NCI-H446 (cell line): ENCODE measurements at places on chromosomes 11 and 22.

- no peak for DNase-seq
Observed at GRCh38 chr11:18332891-18333290, 10.5 kb downstream of the GTF2H1 start.

GRCh38 chr22:19995611-19996339 is 20.8 kb downstream of the ARVCF start:
- DNase-seq, result no peak

- DNase-seq, result no peak
Observed at GRCh38 chr11:46239801-46240061, 37.7 kb upstream of the CREB3L1 start.

DNA sequence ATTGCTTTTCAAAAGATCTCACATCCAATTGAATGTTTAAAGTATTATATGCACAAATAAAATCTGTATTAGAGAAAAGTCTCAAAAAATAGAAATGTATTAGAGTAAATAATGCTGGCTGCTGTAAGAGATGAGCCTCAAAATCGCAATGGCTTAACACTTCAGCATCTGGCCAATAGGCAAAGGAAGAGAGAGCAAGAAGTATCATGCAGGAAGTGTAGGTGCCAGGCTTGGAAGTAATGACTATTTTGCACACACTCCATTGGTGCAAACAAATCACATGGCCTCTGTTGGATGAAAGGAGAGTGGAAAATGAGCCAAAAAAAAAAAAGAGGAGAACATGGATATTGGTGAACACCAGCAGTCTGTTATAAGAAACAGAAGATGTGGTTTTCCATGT is 193.0 kb upstream of the E2F8 start:
- DNase-seq, result no peak

DNA sequence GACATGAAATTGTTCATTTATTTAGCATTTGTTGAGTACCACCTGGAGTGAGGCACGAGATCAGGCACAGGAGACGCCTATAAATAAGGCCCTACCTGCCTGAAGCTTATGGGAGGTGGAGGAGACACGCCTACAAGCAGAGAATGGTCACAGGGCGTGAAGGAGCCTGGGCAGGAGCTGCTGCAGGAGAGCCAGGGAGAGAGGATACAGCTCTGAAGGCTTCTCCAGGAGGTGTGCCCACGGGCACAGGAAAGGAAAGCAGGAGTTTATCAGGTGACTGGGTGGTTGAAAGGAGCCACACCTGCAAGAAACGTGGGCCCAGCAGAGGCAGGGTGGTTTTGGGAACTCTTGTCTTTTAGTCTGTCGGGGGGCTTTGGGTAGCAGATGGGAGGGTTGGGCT is 70.3 kb downstream of the BMAL1 start:
- no peak for DNase-seq

- peak; percentile 56 for DNase-seq
Observed at GRCh38 chr11:78319453-78319955, 98.1 kb downstream of the GAB2 start.

GRCh38 chr11:117722082-117722481 is 74.9 kb downstream of the DSCAML1 start:
- peak; percentile 8 for DNase-seq

- DNase-seq, result no peak
Observed at GRCh38 chr11:128547946-128548648, 39.3 kb downstream of the ETS1 start.

DNA sequence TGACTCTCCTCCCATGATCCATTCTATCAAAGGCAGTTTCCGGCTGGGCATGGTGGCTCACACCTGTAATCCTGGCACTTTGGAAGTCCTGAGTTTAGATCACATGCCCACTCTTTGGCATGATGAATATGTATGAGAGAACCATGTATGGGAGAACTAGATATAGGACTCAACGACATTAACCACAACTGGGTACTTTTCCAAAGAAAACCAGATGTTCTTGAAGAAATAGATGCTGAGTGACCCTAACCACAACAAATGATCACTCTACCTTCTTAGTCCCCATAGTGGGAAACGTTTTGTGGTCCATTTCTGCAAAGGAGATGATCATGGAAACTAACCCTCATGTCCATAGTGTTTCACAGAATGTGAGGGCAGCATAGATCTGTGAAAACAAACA is 13.6 kb downstream of the FJX1 start:
- no peak for DNase-seq

GRCh38 chr11:12126344-12127019 is 16.1 kb downstream of the MICAL2 start:
- DNase-seq, result no peak

- DNase-seq, result no peak
Observed at GRCh38 chr11:120547316-120547715, 35.8 kb downstream of the GRIK4 start.

- no peak for DNase-seq
Observed at GRCh38 chr11:110327508-110327907, 31.1 kb upstream of the RDX start.

- DNase-seq, result no peak
Observed at GRCh38 chr11:48031602-48032001, 51.2 kb downstream of the PTPRJ start.

GRCh38 chr11:86608251-86608799 is 64.1 kb downstream of the ME3 start:
- DNase-seq, result peak; percentile 65

DNA sequence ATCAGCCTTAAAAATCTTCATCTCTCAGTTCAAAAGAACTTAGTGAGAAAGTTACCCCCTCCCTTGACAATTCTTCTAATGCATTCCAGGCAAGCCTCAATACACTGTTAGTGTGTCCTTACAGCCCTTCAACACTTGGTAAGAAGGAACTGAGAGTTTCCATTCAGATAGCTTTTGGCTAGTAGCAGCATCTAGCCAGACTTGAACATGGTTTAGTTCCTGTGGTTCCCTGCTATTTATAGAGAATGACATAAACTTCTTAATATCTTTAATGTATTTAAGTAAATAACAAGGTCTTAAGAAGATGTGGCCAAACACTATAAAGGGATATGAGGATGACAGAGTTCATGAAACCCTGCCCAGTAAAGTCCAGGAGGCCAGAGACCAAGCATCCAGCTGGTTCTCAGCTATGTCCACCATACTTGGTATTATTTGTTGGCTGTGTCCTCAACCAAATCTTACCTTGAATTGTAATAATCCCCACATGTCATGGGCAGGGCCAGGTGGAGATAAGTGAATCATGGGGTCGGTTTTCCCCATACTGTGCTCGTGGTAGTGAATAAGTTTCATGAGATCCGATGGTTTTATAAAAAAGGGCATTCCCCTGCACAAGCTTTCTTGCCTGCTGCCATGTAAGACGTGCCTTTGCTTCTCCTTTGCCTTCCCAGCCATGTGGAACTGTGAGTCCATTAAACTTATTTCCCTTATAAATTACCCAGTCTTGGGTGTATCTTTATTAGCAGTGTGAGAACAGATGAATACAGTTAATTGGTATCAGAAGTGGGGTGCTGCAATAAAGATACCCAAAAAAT is 132.4 kb downstream of the LARGE1 start:
- DNase-seq, result no peak

- DNase-seq, result no peak
Observed at GRCh38 chr11:107752949-107753822, 41.3 kb upstream of the SLN start.

- DNase-seq, result no peak
Observed at GRCh38 chr11:73072935-73073481, 69.1 kb downstream of the FCHSD2 start.

DNA sequence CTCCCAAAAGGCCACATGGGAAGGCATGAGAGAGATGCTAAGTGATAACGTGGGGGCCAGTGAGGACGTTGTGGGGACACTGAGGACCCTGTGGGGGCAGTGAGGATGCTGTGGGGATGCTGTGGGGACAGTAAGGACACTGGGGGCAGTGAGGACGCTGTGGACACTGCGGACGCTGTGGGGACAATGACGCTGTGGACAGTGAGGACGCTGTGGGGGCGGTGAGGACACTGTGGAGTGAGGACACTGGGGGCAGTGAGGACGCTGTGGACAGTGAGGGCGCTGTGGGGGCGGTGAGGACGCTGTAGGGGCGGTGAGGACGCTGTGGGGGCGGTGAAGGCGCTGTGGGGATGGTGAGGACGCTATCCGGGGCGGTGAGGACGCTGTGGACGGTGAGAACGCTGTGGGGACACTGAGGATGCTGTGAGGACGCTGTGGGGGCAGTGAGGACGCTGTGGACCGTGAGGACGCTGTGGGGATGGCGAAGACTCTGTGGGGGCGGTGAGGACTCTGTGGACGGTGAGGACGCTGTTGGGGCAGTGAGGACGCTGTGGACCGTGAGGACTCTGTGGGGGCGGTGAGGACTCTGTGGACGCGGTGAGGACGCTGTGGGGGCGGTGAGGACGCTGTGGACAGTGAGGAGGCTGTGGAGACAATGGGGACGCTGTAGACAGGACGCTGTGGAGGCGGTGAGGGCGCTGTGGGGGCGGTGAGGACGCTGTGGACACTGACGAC is 1.8 kb downstream of the GP1BB start:
- no peak for DNase-seq

- DNase-seq, result no peak
Observed at GRCh38 chr11:1959786-1960185, 12.7 kb downstream of the MRPL23 start.

- DNase-seq, result no peak
Observed at GRCh38 chr22:27879923-27880322, 39.1 kb downstream of the PITPNB start.

GRCh38 chr11:64572143-64572542 is 18.9 kb upstream of the SLC22A12 start:
- DNase-seq, result no peak
